Tibial nerve (tissue), 4 donors: ENCODE measurements at places on chromosomes 13 and 19. TPM values are rescaled to one million over a fixed set of nuclear protein-coding genes. Genes with fewer than 3 reads are reported as not detected.

The USF2 gene
- 113 TPM for total RNA-seq

The ZNF557 gene
- total RNA-seq = 14.6 TPM

The ATP8A2 gene
- 1.7 TPM for total RNA-seq

The CHERP gene
- 11.9 TPM for total RNA-seq

The SLC8A2 gene
- not detected for total RNA-seq

The ERF gene
- total RNA-seq = 33.1 TPM

The KLF1 gene
- not detected for total RNA-seq

The CNFN gene
- not detected for total RNA-seq

- no peak for DNase-seq
These were observed 140.8 kb downstream of the MIPEP start for GRCh38 chr13:23748109-23748990.

GRCh38 chr13:40480012-40480914 lies 186.2 kb downstream of the FOXO1 start:
- DNase-seq = no peak

- DNase-seq = no peak
These were observed 426.1 kb downstream of the EFNB2 start for GRCh38 chr13:106109391-106109791.

- DNase-seq = no peak
These were observed 15.2 kb downstream of the C19orf12 start for GRCh38 chr19:29699861-29700260.

DNA sequence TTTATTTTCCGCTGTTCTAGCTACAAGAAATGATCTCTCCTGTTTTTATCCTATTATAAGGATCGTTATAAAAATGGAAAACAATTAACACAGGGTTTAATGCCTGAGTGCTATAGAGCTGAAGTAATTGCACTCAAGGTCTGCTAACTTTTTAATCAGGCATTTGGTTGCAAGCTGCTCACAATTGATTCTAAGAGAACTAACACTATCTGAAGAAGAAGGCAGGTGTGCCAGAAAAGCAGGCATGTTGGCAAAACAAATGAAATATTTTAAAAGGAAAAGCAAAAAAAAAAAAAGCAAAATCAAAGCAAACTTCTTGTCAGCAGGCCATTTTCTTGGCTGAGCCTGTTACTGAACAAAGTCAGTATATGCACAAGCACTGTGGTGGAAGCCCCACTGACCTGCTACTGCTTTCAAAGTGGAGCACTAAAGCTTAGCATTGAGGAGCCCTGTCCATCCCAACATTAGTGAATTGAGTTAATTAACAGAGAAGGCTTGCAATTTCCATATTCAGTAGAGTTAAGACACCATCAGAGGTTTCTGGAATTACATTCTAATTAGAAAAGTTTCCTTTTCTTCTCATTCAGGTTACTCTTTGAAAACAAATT lies 574.2 kb downstream of the PCDH9 start:
- DNase-seq = no peak

DNA sequence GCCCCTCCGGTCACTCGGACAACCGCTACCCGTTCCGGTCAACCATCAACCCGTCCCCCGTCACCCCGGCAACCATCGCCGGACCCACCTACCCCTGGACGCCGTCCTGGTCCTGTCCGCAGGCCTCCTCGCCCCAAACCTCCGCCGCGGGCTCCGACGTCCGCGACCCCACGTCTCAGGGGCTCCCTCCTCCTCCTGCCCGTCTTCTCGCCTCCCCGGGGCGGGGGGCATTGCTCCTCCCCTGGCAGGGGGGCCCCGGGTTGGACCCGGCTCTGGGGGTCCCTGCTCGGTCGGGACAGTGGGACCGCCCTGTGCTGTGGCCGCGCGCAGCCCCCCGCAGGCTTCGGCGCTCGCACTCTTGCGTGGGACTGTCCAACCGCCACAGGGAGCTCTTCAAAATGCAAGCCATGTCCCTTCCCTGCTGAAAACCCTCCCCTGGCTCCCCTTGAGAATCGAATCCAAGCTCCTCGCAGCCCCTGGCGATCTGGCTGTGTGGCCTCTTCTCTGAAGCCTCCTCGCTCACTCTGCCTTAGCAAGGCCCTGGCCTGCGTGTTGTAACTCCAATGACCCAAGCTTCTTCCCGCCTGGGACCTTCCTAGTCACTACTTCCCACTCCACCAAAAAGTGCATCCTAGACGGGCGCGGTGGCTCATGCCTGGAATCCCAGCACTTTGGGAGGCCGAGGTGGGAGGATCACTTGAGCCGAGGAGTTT lies 8.4 kb downstream of the EPHX3 start:
- DNase-seq = no peak

GRCh38 chr13:40251343-40252032 lies 415.0 kb downstream of the FOXO1 start:
- no peak for DNase-seq

DNA sequence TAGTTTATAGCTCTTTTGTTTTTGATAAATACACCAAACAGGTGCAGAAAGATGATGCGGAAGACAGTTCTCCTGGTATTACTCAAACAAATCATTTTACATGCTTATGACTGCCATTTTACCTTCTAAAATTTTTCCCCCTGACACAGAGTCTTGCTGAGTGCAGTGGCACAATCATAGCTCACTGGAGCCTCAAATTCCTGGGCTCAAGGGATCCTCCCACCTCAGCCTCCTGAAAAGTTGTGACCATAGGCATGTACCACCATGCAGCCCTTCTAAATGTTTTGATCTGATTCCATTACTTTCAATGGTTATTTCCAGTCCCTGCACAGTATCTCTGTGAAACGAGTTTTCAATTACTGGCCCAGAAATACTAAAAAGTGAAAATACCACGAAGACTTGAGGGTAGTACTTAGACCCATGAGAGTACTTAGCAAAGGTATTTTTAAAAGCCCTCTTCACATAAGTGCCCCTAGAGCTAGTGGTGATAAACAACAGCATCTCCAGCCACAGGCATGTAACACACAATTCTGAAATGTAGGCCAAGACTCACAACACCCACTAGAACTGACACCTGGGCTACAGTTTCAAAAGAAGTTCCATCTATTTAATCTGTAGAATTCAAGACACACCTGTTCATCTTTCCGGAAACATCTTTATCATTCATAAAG lies 11.3 kb downstream of the HSPH1 start:
- DNase-seq = no peak

DNA sequence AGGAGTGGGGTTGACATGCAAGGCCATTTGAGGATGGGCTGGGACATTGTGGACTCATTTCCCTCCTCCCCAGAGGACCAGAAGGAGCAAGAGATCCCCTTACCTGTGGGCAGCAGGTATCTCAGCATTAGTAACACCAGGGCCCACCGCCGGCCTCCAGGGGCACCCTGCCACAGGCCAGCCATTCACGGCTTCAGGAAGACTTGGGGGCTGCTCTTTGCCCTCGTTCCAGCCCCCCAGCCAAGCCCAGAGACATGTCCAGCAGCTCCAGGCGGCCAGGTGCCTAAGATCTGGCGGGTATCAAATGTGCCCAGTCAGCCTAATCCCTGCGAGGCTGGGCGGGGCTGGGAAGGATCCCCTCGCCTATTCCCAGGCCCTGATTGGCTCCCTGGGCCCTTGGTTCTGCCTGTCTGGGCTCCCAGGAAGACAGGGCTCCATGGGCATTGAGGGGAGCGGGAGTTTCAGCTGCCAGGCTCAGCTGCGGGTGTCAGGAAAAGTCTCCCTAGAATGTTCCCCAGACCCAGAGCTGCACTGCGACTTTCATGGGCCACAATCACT lies 21.3 kb upstream of the OR1M1 start:
- DNase-seq = no peak

GRCh38 chr19:19062454-19063182 lies 1.2 kb upstream of the SLC25A42 start:
- DNase-seq = no peak

- DNase-seq = no peak
These were observed 59.1 kb upstream of the CEACAM8 start for GRCh38 chr19:42653841-42654240.

- DNase-seq = no peak
These were observed 34.6 kb downstream of the NFIX start for GRCh38 chr19:13029893-13030292.

GRCh38 chr19:13366529-13367143 lies 139.6 kb downstream of the CACNA1A start:
- no peak for DNase-seq

DNA sequence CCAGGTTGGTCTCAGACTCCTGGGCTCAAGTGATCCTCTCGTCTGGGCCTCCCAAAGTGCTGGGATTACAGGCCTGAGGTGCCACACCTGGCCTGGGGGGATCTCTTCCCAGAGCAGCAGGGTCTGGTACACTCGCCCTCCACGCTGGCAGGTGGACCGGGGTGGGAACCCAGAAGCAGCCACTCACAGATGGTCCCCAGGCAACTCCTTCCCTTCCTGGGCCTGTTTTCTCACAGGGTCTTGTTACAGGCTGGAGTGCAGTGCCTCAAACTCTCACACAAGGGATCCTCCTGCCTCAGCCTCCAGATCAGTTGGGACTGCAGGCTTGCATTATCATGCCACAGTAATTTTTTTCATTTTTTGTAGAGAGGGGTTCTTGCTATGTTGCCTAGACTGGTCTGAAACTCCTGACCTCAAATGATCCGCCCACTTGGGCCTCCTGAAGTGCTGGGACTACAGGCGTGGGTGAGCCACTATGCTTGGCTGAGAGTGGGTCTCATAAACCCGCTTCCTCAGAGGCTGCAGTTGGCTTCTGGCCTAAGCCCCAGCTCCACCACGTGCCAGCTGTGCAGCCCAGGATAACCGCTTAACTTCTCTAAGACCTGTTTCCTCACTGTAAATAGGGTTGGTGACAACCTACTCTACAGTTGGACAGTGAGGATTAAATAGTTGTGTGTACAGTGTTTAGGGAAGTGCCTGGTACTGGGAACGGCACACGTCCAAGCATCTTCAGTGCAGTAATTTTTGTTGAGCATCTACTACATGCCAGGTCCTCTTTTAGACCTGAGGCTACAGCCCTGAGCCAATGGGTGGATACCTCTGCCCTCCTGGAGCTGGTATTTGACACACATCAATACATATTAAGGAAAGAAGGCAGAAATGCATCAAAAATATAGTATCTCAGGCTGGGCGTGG lies 871 bp upstream of the CCER2 start:
- no peak for DNase-seq

DNA sequence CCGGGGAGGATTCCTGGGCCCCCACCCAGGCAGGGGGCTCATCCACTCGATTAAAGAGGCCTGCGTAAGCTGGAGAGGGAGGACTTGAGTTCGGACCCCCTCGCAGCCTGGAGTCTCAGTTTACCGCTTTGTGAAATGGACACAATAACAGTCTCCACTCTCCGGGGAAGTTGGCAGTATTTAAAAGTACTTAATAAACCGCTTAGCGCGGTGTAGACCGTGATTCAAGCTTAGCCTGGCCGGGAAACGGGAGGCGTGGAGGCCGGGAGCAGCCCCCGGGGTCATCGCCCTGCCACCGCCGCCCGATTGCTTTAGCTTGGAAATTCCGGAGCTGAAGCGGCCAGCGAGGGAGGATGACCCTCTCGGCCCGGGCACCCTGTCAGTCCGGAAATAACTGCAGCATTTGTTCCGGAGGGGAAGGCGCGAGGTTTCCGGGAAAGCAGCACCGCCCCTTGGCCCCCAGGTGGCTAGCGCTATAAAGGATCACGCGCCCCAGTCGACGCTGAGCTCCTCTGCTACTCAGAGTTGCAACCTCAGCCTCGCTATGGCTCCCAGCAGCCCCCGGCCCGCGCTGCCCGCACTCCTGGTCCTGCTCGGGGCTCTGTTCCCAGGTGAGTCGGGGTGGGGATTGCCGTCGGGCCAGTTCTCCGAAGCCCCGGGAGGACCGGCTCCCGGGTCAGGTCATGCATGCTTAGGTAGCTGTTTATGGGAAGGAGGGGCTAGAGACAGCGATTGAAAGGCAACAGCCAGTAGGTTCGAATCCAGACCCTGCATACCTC lies at the start of gene ICAM1:
TSS of gene ICAM1 (plus strand) at position 505 of the 779 bp plus-strand sequence. CDS start at position 545, 40 bp downstream.
- peak; percentile 69 for DNase-seq

DNA sequence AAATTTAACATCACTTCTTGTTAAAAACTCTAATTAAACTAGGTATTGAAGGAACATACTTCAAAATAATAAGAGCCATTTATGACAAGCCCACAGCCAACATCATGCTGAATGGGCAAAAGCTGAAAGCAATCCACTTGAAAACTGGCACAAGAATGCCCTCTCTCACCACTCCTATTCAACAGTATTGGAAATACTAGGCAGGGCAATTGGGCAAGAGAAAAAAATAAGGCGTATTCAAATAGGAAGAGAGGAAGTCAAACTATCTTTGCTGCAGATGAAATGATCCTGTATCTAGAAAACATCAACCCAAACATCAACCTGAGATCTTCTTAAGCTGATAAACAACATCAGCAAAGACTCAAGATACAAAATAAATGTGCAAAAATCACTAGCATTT lies 15.6 kb upstream of the LILRB1 start:
- no peak for DNase-seq

DNA sequence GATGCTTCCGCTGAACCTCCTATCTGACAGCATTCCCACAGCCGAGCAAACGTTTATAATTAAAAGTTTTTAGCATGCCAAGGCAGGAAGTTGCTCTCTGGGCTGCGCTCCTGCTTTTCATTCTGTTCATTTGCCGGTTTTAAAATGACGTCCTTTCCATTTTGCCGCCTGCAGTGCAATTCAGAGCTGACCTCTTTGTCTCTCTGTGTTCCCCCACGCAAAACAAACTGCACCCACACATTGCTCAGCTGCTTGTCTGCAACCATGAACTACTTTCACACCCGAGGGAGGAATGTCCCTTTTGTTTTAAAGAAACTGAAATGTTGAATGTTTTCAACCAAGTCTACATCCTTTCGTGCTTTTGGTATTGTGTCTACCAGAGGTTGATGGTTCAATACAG lies 416.5 kb downstream of the EFNB2 start:
- no peak for DNase-seq

DNA sequence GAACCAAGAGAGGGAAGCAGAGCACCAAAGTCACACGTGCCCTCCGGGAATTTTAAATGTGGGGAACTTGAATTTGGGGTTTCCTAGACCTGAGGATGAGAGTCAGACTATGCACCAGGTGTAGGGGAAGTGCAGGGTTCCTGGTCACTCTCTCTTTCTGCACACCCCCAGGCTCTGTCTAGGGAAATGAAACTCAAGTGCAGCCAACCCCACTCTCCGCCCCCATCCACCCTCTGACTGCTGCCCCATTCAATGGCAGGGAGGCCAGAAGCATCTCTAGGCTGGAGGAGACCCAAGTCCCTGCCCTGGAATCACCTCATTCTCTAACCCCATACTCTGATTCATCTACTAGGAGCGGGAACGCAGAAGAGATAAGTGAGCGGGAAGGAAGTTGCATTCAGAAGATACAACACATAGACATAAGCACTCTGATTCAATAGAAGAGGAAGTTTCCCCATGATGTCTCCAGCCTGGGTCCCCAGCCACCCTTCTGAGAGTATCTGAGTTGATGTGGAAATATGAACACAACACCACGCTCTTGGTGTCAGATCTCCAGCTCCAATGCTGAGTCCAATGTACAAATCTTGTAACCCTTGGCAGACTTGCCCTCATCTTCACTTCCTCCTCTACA lies 4.7 kb upstream of the SIGLEC14 start:
- DNase-seq = no peak
